Thymus (tissue), 14 donors: ENCODE measurements at places on chromosomes 1 and 21. TPM values are rescaled to one million over a fixed set of nuclear protein-coding genes. Genes with fewer than 3 reads are reported as not detected.

Gene CCSAP
- total RNA-seq: 18.7 TPM

DNA sequence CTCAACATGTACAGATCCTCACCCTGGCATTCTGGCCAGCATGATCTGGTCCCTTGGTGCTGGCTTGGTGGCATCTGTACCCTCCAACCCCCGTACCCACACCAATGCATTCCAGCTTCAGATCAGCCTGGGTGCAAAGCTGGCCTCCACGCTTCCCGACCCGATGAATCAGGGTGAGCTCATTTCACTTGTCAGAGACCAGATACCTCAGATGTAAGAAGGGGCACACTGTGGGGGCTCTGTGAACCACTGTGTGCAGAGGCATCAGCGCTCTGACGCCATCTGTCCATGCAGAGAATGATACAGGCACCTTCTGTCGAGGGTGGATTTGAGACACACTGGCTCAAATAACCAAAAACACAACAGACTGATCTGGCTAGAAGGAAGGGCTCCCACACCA is 76.6 kb downstream of the DMRTB1 start:
- no peak for DNase-seq

DNA sequence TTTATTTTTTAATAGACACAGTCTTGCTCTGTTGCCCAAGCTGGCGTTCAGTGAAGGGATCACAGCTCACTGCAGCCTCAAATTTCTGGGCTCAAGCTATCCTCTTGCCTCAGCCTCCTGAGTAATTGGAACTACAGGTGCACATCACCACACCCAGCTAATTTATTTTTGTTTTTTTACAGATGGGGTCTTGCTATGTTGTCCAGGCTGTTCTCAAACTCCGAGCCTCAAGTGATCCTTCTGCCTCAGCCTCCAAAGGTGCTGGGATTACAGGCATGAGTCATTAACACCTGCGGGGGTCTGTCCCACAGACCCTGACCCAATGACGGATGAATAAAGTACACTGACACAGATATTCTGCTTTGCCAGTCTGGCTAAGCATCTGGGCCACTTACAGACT is 33.6 kb upstream of the ZZZ3 start:
- no peak for DNase-seq

- no peak for DNase-seq
Observed at GRCh38 chr1:110249256-110249655, 39.1 kb downstream of the KCNC4 start.

DNA sequence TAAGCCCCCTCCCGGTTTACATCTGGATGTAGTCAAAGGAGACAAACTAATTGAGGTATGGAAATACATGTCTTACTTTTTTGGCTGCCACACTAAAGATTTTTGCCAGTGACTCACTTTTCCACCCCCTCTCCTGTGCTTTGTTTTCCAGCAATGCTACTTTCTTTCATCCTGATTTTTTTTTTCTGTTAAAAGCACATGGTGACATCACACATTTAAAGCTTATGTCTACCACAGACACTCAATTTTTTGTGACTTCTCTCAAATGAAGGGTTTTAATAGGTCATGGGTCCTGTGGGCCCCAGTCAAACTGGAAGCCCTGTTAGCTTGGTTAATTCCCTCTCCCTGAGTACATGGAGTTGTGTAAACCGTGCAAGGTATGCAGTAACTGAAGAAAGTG is 2.2 kb downstream of the PPP1R8 start:
- no peak for DNase-seq

Gene NFASC
- 0.14 TPM for total RNA-seq

GRCh38 chr21:21624674-21625073 is 626.5 kb downstream of the NCAM2 start:
- no peak for DNase-seq

- no peak for DNase-seq
Observed at GRCh38 chr1:156238248-156238647, 3.7 kb upstream of the BGLAP start.
